Hindlimb muscle (tissue), 1 donor: ENCODE measurements at places on chromosomes 5 and 9.

GRCh38 chr9:72588336-72588735, 66.9 kb downstream of the TMC1 start:
- DNase-seq, result no peak

DNA sequence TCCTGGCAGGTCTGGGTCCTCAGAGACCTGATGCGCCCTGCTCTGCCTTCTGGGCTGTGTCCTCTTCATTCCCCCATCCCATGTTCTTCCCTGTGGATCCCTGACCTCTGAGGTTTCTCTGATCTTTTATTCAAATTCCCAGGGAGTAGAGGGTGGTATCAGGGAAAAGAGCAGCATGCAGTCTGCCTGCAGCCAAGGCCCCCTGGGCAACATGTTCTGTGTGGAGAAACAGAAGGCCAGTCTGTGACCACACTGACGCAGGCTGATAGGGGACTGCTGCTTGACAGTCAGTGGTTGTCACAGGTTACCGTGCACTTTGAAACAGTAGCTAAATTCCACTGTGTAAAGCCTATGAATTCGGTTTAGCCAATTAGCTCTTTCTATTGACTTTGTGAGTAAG, 156.6 kb upstream of the IRX2 start:
- DNase-seq, result no peak

DNA sequence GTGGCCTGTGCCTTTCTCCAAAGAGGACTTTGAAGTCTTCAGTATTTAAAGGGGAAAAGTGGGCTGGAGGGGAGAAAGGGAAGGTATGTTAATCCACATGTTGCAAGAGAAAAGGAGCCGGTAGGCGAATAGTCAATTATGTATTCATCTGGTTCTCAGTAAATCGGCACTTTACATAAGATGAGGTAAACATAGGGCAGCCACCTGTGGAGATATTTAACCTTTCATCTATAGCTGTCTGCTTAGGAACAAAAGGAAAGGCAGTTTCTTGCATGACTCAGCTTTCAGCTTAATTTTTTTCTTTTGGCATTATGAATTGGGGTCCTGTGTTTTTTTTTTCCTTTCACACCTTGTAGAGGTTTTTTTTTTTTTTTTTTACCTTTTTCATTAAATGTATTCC, 42.2 kb downstream of the FGD3 start:
- DNase-seq, result no peak

GRCh38 chr9:83707518-83707767, 315 bp downstream of the UBQLN1 start:
- DNase-seq, result no peak

GRCh38 chr9:90821697-90822096, 20.1 kb downstream of the SYK start:
- DNase-seq, result no peak
